ENCODE measurements at places on chromosomes 6 and 20. TPM values are rescaled to one million over a fixed set of nuclear protein-coding genes. Genes with fewer than 3 reads are reported as not detected.
A peak's percentile ranks its signal among the peaks of the same experiment; 100 is the strongest.

DNA sequence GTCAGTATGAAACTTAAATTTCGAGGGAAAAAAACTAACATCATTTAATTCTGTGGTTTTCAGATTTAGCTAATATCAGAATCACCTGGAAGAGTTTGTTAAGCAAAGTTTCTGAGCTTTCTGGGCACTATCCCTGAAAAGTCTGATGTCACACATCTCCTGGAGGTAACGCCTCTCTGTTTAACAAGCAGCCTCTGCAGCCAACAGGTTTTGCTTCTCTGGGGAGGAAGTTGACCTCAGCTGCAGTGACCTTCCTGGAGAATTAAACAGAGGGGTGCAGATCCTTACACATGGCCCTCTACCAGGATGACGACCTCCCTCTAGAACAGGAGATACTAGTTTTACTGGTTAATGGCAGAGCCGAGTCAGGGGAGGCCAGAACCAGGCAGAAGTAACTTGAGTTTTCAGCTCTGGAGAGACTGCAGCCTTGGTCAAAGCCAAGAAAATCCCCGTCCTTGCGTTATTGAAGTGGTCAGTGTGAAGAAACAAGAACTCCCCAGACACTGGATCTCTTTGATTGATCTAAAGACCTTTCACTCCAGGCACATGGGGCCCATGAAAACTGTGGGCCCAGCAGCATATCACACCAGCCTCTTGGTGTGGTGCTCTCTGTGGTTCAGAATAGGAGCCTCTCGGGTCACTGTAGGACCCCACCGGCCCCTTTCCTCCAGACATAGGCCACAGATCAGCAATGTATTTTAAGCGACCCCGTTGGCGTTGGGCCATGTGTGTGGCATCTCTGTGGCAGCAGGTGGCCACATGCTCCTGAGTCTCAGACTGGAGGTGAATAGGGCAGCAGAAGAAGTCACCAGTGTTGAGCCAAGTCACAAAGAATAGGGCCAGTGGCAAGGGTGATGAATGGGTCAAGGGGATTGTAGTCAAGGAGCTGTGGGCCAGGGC, 33.4 kb upstream of the CCR6 start:
- no peak for DNase-seq

- DNase-seq = no peak
Measured at GRCh38 chr6:7574500-7574899, 15.5 kb upstream of the SNRNP48 start.

DNA sequence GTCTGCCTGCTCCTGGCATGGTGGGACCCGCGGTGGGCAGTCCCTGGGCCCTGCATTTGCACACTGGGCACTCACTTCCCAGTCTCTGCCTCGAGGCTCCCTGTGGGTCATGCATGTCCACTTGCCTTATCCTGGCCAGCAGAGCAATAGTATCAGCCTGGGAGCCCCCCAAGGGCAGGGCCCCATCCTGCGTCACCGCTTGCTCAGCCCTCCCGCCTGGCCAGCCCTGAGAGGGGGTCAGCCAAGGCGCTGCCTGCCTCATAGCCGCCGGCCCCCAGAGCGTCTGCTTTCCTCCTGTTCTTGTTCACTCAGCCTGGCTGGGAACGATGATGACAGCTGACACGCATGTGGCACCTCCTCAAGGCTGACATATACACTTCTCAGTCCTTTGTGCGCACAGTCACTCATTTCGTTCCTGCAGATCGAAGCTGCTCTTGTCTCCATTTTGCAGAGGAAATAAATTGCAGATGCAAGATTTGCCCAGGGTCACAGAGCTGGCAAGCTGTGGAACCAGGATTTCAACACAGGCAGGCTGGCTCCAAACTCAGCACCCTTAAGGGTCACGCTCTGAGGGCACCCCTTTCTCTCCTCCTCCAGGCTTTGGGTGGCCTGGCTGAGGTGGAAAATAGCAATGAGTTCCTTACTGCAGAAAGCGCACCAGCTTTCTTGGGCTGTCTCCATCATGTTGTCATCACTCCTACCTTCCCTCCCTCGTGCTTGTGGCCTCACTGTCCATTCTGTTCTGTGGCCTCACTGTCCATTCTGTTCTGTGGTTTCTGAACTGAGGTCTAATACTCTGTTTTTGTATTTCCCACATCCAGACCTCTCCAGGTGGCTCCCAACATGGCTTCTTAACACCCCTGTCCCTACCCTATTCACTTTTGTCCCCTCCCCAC, 17.2 kb downstream of the KCNK17 start:
- no peak for DNase-seq

- DNase-seq = no peak
Measured at GRCh38 chr6:142914937-142915697, 29.9 kb downstream of the HIVEP2 start.

DNA sequence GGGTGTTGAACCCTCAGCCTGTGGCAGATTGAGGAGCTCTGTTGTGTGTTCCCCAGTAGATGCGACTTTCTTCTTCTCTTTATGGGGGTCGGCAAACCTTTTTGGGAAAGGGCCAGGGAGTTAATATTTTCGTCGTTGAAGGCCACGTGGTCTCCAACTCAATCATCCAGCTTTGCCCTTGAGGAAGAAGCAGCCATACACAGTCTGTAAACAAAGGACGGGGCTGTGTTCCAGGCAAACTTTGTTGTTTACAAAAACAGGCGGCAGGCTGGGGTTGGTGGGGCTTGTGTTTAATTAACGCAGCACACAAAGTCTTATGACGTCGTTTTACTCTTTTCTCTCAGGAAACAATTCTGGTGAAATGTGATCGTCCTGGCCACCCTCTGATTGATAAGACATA, 20.2 kb downstream of the KIF25 start:
- no peak for DNase-seq

DNA sequence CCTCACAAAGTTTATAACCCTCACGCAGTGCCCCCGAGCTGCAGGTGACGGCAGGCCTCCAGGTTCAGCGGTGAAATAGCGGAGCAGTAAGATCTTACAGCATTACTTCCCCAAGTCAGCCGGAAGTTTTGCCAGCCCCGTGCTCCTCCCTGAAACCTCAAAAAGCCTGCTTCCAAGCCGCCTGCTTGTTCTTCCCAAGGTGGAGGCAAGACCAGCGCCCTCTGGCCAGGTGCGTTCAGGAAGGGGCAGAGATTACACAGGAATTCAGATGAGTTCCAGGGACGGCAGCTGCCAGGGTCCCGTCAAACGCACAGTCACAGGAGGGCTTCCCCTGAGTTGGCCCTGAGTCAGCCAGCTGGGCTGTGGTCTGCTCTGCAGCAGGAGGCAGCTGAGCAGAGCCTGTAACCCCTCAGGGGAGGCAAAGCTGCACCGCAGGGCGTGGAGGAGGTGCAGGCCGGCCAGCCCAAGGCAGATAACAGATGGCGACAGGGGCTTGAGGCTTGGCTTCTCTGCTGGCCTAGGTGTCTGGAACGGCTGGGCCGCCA, 124.1 kb upstream of the RPS6KA2 start:
- DNase-seq = no peak

- DNase-seq = no peak
Measured at GRCh38 chr6:165986914-165987482, 180.7 kb downstream of the TBXT start.

GRCh38 chr20:37729909-37730308, 36.1 kb downstream of the CTNNBL1 start:
- DNase-seq = no peak

GRCh38 chr6:20402342-20403069, 827 bp downstream of the E2F3 start:
- DNase-seq = peak; percentile 54

GRCh38 chr6:77463308-77463860, at the start of gene HTR1B:
TSS of gene HTR1B (minus strand) at chr6:77463491. CDS start at chr6:77463403, 88 bp downstream.
- DNase-seq = no peak

GRCh38 chr6:71386215-71386614, 97.6 kb downstream of the OGFRL1 start:
- no peak for DNase-seq

DNA sequence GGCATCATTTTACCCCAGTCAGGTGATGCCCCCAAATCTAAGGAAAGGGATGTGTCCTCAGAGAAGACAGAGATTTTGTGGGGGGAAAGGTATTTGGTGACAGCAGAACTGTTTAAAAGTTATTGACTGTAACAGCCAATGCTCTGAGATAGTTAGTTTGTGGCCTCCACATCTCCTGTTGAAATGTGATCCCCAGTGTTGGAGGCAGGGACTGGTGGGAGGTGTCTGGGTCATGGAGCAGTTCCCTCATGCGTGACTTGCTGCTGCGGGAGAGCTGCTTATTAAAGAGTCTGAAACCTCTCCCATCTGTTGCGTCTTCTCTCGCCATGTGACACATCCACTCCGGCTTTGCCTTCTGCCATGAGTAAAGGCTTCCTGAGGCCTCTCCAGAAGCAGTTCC, 282.8 kb upstream of the FOXQ1 start:
- DNase-seq = no peak

DNA sequence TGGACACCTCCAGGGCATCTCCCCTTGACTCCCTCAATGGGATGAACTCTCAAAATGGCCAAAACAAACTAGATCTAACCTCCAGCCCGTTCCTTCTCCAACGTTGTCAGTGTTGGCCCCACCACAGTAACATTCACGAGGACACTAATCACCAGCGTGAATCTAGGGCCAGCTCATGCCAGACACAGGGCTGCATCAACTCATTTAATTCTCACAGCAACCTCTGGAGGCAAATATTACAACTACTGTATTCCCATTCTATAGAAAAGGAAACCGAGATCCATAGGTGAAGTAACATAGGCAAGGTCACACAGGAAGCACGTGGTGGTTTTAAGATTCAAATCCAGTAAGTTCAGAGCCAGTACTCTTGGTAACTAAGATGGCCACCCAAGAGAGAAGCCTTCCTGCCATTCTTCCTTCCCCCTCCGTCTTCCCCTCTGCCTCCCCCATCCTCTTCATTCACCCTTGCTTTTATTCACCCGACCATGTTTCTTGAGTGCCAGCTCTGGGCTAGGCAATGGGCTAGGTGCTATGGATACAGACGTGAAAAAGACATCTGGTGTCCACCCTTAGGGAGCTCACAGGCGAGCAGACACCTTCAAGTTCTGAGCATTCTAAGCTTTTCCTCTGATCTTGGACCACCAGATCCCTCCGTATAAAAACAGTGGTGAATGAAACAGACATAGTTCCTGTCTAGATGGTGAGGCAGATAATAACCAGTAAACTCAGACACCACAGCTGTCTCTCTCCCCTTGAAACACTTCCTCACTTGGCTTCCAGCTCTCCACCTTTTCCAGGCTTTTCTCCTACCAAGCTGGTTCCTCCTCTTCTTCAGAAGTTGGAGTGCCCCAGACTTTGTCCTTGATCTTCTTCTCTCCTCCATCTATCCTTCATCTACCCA, 9.6 kb downstream of the CCM2L start:
- DNase-seq = no peak

DNA sequence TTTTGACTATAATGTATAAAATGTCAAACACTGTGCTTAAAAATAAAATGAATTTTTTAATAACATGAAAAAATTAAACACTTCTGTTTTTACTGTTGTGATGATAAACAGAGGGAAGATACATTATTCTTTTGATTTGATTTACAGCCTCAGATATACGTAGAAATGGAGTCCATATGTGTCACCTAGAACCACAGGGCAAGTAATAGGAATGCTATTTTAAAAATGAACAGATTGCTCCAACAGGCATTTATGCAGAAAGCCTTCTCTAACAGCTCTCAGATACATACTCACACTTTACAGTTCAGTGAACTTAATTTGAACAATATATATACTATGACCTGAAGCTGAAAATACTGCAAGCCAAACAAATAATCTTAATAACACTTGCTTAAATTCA, 1551.0 kb downstream of the GRIK2 start:
- no peak for DNase-seq

- DNase-seq = no peak
Measured at GRCh38 chr6:69343851-69344250, 453.0 kb downstream of the LMBRD1 start.

GRCh38 chr20:31608251-31608945, 3.3 kb downstream of the ID1 start:
- peak; percentile 78 for DNase-seq

GRCh38 chr6:41247882-41248705, 19.9 kb downstream of the TREML4 start:
- no peak for DNase-seq

GRCh38 chr6:80321011-80321410, 214.5 kb downstream of the BCKDHB start:
- DNase-seq = no peak

- DNase-seq = peak; percentile 38
Measured at GRCh38 chr6:75349262-75349984, 64.8 kb upstream of the TMEM30A start.

DNA sequence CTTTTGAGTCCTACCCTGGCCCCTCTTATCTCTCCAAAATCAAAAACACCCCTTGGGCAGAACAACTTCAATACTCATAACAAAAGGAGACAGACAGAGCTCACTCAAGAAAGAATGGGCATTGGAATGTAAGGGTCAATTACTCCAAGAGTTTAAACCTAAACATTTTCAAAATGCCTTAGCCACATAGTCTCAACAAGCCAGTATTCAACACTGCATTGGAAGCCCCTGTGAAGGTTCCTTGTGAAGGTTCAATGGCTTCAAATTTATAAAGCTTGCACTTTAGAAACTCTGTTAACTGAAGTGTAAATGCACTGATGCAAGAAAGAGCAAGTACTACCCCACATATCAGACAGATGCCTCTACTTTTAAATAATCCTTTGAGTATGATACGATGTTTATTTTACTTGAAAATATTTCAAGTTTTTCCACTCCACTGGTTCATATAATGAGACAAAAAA, 139.1 kb upstream of the LAMP5 start:
- DNase-seq = no peak

DNA sequence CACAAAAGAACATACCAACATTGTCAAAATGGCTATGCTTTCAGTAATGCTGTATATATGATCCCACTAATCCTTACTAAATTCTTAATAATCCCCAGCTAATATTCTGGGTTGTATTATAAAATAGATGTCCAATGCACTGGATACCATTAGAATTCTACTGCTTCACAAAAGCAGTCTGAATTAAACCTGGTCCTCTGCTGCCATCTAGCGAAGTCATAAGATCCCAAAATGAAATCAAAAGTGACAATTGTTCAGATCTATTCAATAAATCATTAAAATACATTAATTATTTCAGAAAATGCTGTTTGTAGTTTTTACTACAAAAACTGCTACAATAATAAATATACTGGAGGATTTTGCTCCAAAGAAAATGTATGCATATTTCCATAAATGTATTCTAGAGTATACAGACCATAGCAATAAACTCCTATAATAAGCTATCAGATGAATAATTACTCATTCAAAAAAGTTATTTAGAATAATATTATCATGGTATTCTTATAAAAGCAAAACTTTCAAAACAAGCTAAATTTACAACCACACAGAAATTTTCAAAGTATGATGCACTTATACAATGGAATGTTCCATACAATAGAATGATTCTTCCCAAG, 92.6 kb downstream of the RNGTT start:
- DNase-seq = peak; percentile 36

- DNase-seq = no peak
Measured at GRCh38 chr6:24524805-24525204, 30.0 kb downstream of the ALDH5A1 start.

Gene TGM2
- total RNA-seq = 260 TPM

Gene RNF182
- total RNA-seq = 1.4 TPM

Gene PRRT1
- 0.08 TPM for total RNA-seq

Gene PXT1
- total RNA-seq = not detected

Gene BFSP1
- total RNA-seq = 0.28 TPM

Gene CDSN
- total RNA-seq = not detected

Gene NKX2-2
- not detected for total RNA-seq

Gene DSE
- 13.0 TPM for total RNA-seq

Gene TNFRSF21
- 3.2 TPM for total RNA-seq

Gene FAM83C
- not detected for total RNA-seq

Gene IL17F
- total RNA-seq = not detected
